ENCODE measurements at places on chromosomes 12 and 14.

DNA sequence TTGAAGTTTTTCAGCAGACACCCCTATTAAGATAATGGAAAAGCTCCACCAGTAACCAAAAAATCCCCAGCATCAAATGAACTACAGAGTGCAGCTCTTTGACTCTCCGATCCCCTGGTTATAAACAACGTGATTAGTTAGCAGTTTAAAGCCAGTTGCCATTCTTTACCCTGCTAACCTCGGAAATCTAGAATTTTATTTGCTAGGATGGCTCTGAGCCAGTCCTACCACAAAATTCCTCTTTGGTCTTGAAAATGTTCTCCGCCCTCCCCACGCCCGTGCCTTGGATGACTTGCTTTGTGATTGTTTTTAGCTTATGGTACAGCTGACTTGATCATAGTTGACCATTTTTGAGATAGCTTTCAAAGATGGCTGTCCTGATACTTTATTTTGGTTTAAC, 1.2 kb downstream of the KLHDC2 start:
- DNase-seq, result peak; percentile 23

DNA sequence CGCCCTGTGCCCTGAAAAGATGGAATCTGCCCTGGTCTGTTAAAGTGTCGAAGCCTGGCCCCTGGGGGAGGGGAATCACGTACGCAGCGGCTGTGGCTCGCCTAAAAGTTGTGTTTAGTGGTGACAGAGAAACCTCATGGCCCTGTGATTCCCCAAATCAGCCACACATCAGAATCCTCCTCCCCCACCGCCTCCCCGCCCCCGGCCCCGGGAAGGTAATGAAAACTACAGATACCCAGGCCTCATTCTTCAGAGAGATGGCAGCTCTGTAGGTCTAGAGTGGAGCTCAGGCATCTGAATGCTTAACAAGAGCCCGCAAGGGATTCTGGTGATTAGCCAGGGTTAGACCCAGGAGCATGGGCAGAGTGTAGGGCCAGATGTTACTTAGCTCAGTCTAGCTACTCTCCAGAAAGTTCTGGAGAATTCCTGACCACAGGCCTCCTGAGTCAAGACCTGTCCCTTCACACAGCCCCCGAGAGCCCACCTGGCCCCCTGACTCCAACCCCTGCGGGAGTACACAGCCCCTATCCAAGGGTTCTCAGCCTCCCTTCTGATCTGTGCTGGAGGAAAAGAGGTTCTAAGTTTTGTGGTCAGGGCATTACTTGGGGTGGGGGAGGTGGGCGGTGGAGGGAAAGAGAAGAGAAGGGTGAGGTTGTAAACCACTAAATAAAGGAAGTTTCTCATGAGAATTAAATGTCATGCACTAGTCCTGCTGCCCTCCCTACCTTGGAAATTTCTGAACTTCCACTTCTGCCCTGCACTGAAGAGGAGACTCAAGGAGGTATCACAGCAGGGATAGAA, 114.8 kb downstream of the PLXNC1 start:
- no peak for DNase-seq

DNA sequence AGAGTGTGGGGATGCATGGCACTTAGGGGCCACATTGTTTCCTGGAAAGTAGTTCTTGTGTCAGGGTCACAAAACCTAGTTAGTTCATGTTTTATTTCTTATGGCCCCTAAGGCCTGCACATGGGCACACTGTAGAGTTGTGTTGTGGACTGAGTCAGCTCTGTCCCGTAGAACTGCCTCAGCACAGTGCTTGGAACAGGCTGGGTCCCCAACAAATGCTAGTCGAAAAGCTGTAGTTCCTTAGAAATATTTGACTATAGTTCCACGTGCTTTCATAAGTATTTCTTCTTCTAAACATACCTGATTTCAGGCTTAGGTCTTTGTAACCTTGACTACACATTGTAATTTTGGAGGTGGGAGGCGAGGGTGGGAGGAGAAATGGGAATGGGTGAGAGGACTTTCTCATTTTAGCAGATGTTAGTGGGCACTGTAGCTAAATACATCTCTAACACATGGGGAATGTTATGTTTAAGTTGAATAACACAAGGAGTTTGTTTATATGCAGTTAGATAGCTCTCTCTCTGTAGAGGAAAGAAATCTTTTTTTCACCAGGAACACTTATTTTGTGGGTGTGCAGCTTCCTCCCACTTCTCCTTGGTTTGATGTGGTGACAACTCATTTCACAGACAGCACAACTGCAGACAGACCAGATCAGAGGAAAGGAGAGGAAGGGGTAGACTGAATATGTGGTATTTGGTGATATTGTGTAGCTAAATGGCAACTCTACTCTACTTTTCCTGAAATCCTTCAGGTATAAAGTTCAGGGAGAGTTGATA, 39.5 kb upstream of the DACT1 start:
- DNase-seq, result no peak

DNA sequence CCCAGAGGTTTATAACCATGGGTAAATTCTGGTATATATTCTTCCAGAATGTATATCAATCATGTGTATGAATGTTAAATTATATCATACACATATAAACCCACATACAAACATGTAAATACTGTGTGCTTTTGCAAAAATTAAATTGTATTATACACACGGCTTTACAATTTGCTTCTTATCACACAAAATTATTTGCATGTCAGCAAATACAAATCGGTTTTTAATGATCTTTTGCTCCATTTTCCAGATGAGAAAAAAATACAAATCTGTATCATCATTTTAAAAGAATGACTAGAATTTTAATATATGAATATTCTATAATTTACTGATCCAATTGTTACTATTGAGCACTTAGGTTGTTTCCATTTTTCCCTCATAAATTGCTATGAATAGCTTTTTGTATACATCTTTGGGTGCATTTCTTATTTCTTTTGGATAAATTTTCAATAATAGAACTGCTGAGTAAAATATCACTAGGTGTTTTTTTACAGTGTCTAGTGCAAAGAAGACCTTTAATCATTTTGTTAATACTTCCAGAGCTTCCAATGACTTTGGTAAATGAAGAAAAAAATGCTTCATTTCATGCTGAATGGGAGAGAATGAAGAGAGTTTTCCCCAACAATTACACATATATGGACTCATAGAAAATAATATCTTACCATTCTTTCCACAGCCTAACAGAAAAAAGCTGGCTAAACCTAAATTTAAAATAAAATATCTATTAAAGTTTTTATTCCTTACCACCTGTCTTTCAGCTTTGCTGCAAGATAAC, 3.5 kb downstream of the LYZ start:
- DNase-seq, result no peak

- DNase-seq, result no peak
Observed at GRCh38 chr14:102504328-102504999, 5.1 kb downstream of the ANKRD9 start.

- DNase-seq, result no peak
Observed at GRCh38 chr14:89330236-89331002, 86.6 kb downstream of the FOXN3 start.

- peak; percentile 76 for DNase-seq
Observed at GRCh38 chr14:20662968-20663732, 21.2 kb upstream of the RNASE4 start.

GRCh38 chr12:104171785-104172569, 34.0 kb upstream of the NFYB start:
- no peak for DNase-seq

DNA sequence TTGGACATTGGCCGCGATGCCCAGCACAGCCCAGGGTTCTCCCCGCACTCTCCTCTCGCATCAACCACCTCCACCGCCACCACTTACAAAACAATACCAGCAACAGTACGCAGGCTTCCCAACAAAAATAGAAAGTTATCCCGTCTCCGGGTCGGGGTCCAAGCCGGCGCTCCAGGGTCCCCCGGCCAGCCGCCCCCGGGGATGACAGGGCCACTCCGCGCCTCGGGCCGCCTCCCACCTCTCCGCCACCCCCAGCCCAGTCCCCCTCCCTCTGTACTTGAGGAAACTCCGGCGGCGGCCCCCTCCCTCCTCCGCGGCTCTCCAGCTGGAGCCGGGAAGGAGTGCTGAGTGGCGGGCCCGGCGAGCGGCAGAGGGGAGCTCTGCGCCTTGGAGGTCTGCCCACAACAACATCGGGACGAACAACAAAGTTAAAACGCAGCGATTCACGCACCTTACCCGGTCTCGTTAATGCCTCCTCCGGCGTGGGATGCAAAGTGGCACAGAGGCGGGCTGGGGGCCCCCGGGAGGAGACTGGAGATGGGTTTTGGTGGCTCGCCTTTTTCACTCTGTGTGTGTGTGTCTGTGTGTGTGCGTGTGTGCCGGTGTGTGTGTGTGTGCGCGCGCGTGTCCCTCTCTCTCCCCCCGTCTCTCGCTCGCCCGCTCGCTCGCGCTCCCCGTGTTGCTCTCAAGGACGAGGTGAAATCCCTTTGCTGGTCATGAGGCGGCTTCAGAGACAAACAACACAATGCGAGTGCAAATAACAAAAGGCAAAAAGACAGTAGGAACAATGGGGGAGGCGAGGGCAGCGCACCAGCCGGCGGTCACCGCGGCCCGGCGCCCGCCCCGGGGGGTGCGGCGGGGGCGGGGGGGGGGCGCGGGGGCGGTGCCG, 386.8 kb downstream of the BCAT1 start:
- DNase-seq, result peak; percentile 23

DNA sequence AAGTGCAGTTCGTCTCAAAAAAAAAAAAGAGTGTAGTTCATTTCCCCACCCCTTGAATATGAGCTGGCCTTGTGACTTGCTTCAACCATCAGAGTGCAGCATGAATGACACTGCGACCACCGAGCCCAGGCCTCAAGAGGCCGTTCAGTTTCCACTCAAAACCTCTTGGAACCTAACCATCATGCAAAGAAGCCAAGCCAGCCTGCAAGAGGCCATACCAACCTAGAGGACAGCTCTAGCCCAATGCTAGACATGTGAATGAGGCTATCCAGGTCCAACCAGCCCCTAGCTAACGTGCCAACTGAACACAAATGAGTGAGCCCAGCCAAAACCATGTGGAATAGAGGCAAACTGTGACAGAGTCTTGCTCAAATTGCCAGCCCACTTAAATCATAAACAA, 29.7 kb downstream of the R3HDM2 start:
- no peak for DNase-seq

DNA sequence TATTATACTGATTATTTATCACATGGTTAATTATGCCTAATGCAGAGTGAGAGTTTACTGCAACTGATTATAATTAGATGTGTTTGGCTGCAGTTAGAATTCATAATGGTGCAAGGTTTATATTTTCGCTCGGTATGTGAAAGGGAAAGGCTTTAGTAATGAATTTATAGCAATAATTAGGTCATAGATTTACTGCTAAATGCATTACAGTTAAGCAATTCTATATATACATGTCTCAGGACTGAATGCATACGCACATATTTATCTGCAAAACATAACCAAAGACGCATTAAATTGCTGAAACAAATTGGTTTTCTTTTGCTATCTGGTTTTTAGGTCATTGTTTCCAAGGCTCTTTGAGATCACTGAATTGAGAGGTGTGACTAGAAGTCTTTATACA, 428.1 kb upstream of the PDE3A start:
- no peak for DNase-seq

DNA sequence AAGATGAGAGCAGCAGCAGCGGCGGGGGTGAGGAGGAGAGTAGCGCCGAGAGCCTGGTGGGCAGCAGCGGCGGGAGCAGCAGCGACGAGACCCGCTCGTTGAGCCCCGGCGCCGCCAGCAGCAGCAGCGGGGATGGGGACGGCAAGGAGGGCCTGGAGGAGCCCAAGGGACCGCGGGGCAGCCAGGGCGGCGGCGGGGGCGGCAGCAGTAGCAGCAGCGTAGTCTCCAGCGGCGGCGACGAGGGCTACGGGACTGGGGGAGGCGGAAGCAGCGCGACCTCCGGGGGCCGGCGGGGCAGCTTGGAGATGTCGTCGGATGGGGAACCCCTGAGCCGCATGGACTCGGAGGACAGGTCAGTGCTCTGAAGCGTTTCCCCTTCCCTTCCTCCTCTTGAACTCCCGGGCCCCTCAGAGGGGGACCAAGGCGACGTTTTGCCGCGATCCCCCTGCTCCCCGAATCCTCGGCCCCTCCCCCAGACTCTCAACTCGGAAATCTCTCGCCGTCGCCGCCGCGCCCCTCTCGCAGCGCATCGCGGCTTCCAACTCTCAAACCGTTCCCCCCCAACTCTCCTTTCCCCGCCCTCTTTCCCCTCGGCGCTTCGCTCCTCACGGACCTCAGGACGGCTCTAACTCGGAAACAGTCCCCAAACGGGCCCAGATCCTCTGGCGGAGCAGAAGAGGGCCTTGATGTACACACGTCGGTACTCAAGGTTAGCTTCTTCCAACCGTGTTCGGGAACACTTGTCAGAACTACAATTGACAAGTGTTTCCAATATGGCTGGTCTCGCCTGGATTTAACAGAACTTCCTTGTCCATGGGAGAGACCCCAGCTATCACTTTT, 947 bp downstream of the AEBP2 start:
- DNase-seq, result peak; percentile 46

- no peak for DNase-seq
Observed at GRCh38 chr12:58007875-58008274, 66.5 kb downstream of the ATP23 start.

DNA sequence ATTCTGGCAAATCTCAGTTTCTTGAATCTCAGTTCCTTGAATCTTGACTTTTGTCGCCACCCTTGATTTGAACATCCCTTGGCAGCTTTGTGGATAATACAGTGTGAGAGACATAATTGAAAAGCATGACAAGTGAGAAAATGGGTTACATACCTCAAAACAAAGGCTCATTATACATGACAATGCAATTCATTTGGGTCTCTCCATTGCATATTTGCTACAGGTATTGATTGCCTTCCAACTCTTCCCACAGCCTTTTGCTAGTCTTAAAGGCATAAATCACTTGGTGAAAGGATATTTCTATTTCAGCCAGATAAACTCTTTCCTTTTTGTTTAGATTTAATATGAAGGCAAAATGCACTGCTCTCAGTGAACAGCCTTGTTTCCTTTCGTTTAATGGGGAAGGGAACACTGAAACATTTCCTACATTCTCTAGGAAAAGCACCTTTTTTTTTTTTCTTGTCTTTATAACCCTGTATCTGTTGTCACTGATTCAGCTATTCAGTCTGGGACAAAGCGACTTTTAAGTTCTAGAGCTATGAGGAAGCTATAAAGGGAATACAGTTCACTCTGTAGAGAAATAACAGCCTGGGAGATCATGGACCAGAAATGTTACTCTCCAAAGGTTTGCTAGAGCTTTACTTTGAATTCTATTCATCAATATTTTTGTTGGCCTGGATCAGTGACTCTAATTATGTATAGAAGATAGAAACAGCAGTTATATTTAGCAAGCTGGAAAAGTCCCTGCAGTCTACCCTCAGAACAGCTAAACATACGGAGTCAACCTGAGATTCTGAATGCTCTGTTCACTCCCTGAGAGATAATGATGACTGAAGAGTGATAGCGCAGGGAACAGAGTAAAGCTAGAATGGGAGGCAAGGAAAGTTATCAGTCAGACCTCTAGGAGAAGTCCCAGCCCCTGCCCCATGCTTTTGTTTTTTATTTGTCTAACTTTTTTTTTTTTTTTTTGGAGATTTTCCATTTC, 311.4 kb downstream of the RGS6 start:
- DNase-seq, result no peak
